Left lung (tissue), 14 donors: ENCODE measurements at places on chromosomes 7 and 10. TPM values are rescaled to one million over a fixed set of nuclear protein-coding genes. Genes with fewer than 3 reads are reported as not detected.

Gene KLF14
- total RNA-seq = not detected

DNA sequence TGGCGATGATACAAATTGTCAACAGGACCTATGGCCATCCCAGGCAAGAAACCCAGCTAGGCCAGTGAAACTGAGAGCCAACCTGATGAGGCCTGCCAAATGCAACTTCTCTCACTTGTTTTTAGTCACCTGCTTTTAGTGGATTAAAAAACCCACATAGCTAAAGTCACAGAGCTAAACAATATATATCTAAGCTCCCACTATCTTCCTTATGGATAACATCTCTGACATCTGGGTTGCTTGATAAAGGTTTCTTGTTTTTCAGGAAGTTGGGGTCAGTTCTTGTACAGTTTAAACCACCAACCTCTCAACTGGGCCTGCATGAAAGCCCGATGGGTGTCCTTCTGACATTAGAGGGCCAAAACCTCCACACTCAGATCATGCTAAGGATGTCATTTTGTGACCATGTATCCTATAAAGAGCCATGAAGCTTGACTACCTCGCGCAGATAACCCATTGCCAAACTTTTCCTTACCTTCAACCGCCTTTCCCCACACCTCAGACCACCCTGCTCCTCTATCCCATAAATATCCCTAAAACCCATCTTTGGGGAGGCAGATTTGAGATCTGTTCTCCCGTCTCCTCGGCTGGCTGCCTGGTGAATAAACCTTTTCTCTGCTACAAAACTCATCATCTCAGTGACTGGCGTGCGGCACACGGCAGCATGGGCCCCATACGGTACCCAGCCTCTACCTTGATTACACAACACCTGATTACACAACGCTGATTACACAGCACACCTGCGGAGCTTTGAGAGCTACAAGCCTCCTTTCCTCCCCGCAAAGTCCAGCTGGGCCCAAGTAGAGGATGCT, 797 bp upstream of the STMP1 start:
- no peak for DNase-seq

DNA sequence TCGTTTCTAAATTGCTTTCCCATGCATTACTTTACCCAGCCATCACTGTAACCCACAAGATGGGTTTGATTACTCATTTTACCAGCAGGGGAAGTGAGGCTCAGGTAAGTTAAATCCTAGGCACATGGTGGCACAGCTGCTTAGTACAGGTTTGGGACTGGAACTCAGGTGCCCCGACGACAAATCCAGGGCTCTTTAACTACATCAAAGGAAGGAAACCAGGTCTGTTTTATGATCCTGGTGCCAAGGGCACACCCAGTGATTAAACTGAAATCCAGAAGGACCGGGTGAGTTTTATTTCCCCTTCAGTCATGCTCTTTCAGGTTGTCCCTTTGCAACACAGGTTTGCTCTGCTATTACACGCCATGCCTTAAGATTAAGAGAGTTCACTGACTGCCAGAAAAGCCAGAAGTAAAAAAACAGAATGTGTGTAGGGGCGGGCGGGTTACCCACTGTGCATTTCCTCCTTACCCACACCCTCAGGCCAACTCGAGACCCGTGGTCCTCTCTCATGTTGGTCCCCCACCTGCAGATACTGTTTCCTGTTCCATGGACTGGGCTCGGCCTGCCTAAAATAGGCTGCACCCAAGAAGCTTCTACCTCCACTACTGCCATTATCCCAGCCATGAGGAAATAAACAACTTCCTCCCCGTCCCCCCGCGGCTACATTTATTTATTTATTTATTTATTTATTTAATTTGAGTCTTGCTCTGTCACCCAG, 55.1 kb upstream of the KDM7A start:
- no peak for DNase-seq

DNA sequence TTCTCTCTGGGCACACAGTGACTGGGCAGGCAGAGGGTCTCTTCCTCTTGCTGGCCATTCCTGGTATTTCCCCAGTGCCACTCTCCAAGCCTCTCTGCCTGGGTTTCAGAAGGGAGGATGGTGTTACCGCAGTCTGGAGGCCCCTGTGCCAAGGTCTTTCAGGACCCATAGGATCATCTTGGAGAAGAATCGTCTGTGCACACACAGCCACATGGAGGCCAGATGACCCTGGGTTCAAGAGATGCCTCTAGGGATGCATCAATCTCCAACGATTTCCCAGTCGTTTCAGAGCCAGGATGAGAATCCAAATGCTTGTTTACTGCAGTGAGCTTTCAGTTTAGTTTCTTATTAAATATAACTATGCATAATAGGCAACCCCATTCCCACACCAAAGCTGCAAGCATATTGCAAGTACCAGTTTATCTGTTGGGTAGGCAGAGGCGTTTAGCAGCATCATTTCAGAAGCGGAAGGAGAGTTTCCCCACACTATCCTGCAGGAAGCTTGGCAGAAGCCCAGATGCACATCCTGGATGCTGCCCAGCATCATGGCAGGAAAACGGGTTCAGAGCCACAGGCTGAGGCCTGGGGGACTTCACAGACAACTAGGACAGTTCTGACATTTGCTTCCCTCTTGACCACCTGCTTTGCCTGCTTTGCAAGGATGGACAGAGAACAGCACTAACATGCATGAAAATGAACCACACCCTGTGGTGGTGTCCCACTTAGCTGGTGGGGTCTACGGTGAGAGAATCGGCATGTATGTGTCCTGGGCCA, 134.7 kb upstream of the FAM20C start:
- DNase-seq = no peak
